ENCODE measurements at places on chromosomes 4 and X.

DNA sequence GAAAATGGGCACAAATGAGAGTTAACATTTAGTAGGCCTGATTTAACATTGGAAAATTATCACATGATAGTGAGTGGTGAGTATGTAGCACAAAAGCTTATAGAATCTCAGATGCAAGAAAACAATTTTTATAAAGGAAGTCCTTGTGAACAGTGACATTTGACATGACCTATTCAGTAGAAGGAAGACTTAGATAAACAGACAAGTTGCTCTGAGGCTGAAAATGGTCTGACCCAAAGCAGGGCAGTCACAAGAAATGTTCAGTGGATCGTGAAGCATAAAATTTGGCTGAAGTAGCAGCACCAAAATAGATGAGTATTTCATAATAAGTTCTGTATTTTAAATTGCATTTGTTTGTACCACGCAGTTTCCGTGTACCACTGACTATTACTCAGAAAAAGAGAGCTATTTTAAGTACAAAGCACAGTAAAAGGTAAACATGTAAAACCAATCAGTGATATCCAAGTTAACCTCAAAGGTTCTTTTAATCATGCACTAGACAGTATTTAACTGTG, 605.7 kb upstream of the PABPC4L start:
- no peak for DNase-seq

GRCh38 chr4:6647582-6648230, 7.2 kb downstream of the MRFAP1 start:
- DNase-seq = no peak

- no peak for DNase-seq
Measured at GRCh38 chr4:77927991-77928925, 65.6 kb downstream of the MRPL1 start.

GRCh38 chrX:101287402-101287801, 3.7 kb downstream of the TAF7L start:
- DNase-seq = no peak

DNA sequence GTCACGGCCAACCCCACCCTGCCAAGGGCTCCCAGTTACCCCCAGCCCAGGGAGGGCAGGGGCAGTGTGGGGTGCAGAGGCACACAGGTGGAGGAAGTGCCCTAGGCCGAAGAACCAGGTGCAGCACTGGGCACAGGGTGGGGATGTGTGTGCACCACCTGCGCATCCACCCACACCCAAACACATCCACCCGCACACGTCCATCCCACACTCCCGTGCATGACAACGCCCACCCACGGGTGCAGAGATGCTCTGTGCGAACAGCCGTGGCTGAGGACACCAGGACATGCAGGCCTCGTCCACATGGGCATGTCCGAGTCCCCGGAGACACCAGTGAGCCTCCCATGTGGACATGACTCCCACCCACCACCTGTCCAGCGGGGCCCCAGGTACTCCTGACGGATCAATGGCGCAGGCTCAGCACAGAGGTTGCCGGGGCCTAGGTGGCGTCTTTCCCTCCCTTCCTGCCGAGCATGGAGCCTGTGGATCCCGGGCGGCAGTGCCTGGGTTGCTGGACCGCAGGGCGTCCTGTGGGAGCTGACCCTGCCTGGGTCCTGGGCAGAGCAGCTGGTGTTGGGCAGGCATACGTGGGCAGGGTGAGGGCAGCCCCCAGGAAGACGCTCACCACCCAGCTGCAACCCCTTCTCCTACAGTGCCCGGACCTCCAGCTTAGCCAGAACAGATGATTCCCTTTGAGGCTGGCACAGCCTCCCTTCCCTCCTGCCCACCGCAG, 19.6 kb downstream of the CTBP1 start:
- DNase-seq = no peak

All from NCI-H446 treated with DMSO at 0.1 percent for 48 hours (cell line).